Caki2 (cell line): ENCODE measurements at places on chromosomes 1 and 21.
A peak's percentile ranks its signal among the peaks of the same experiment; 100 is the strongest.

- no peak for DNase-seq
Measured at GRCh38 chr1:231856426-231856825, 229.8 kb downstream of the DISC1 start.

DNA sequence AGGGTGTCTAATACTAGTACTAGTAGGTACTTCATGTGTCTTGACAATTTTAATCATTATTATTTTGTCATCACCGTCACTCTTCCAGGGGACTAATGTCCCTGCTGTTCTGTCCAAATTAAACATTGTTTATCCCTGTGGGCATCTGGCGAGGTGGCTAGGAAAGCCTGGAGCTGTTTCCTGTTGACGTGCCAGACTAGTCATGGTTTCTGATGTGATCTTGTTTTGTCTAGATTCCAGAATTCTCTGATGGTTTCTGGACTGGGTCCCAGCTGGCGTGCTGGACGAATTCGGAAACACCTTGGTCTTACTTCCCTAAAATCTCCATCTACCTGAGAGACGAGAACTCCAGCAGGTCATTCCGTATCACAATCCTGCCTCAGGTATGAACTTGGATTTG is 66.1 kb upstream of the FAM3B start:
- DNase-seq: no peak

DNA sequence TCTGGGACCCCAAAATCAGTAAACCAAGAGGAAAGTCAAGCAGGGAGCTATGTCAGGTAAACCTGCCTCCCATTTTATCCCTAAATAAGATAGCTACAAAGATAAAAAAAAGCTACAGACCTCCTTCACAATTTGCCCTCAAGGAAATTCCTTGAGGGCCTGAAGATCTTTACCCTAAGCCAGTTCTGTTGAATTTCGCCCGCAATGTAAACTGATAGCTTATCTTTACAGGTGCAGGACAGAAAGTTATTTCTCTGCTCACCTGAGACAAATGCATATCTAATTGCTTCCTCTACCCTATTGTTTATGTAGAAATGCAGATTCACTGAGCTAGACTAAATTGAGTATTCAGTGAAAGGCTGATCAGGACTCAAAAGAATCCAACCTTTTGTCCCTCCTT is 153.4 kb upstream of the CHRM3 start:
- no peak for DNase-seq

GRCh38 chr1:84701376-84701775 is 11.1 kb upstream of the SSX2IP start:
- no peak for DNase-seq

- DNase-seq: peak; percentile 14
Measured at GRCh38 chr21:42411891-42412635, 8.4 kb downstream of the UBASH3A start.

GRCh38 chr1:106676021-106676420 is 380.5 kb upstream of the PRMT6 start:
- DNase-seq: no peak

DNA sequence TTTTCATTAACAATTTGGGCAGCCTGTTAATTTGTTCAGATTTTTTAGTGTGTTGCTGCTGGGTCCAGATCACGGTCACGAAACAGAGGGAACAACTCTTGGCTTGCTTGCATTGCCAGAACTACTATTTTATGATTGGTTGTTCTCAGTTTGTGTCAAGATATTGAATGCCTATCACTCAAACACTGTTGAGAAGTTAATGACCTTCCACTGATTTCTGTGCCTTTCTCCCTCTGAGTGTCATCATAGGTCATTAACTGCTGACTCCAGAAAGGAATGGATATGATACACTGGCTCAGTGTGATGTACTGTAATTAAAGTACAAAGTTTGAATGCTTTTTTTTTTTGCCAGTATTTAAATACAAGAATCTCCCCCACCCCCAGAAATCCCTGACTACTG is 9.2 kb downstream of the CHODL start:
- no peak for DNase-seq

DNA sequence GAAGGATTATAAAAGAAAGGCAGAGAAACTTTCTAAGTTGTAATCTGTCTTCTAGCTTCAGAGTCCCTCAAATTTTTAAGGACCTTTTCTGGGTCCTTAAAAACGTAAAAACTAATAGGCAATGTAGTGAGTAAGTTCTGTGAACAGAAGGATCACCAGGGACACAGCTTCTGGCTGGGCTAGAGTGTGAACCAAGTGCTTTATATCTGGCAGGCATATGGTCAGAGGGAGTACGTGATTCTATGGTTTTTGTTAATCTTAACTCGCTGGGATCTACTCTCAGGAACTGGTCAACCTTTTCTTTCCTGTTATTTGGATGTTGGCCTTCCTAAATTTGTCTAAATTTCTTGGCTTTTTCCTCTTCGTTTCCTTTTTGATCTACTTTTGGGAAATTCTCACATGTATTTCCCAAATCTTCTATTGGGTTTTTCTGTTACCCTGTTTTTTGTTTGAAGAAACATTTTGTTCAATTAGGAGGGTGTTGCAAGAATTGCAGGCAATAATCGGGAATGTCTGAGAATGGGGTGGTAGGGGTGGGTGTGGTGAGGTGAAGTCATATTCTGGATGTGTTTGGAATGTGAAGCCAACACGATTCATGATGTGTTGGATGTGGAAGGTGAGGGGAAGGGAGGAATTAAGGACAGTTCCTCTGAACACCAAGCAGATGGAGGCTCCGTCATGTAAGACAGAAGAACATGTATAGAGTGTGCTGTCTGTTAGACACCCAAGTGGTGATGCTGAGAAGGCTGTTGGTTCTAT is 193.2 kb downstream of the FMN2 start:
- DNase-seq: no peak

DNA sequence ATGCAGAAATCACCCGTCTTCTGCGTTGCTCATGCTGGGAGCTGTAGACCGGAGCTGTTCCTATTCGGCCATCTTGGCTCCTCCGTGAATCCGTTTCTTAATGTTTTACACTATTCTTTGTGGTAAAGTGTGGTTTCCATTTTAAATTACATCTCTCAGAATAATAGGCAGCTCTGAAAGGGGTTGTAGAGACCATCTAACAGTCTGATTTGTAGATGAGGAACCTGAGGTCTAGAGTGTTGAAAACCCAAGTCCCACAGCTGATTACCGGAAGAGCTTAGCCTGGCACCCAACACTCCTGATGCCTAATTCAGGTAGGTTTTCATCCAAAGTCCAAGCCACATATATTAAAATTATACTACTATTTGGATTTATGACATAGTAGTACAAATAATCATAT is 144.0 kb downstream of the LEPR start:
- no peak for DNase-seq

DNA sequence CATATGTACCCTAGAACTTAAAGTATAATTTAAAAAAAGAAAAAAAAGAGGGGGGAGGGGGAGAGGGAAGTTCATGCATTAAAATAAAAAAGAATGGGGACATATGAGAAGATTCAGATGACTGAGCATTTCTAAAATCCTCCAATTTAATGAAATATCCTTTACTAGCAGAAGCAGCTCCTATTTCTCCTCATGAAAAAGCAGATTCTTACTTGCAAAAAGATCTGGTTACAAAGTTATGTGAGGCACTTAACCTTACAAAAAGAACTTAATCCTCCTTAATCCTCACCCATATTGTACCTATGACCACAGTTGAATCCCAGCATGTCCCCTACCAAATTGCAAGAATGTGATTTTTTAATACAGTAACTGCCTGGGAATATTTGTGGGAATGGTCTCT is 298.5 kb downstream of the SRGAP2C start:
- DNase-seq: no peak

DNA sequence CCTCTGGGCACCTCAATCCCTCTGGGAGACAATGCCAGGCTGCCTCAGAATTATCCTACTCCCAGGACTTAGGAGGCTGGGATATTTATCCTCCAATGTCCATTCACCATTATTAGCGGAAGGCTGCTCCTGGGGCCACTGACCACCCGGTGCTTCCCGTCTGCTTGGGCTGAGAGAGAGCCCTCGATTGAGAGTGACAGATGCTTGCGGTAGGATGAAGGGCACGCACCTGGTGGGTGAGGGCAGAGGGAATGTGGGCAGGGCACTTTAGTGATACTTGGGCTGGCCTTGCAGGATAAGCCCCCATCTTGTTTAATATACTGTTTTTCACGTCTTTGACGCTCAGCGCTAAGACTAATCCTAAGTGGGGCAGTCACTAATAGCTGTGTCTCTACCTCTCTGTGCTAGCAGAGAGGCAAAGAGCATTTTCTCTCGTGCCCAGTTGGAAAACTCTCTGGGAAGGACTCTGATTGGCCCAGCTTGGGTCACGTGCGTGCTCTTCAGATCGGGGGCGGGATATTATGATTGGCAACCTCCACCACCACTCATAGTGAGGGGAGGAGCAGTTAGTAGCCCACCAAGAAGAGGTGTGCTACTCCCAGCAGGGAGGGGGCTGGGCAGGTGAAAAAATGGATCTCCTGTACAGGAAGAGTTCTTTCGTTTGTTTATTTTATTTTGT is 10.6 kb upstream of the PARS2 start:
- peak; percentile 32 for DNase-seq

- DNase-seq: no peak
Measured at GRCh38 chr21:33105088-33105487, 35.1 kb downstream of the OLIG1 start.

DNA sequence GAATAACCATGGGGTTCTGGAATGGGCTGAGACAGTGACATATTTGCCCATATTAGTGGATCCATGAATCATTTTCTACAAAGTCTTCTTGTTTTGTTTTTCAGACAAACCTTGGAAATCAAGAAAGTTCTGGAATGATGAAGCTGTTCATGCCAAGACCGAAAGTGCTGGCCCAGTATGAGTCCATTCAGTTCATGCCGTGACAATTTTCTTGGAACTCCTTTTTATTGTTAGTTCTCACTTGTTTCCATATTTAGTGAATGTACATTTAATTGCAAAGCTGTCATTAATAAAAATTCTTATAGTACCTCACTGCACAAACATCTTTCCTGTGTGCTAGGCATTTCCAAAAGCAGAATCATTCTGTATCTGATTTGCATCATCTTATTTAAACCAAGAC is 100.6 kb upstream of the KCNJ15 start:
- DNase-seq: no peak
